ENCODE measurements at places on chromosomes 6 and 20. TPM values are rescaled to one million over a fixed set of nuclear protein-coding genes. Genes with fewer than 3 reads are reported as not detected.

ALDH8A1 gene
- total RNA-seq, result not detected

DNA sequence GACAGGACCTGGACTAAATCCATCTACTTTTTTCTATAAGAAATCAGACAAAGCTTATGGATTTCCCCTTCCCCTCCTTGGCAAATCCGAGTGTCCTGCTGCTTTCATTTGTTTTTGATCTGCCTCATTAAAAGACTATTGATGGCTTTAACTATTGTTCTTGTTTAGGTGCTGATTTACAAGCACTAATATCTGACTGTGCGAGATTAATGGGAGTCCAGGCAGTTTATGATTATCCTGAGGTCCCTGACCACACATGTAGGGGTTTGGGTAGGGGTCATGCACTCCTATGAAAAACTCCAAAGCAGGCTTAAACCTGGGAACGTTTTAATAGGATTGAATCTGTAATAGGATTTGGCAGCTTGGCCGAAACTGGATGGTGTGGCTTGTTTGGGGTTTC is 317.5 kb upstream of the POU3F2 start:
- no peak overlapping the region for H3K27ac ChIP-seq

DNA sequence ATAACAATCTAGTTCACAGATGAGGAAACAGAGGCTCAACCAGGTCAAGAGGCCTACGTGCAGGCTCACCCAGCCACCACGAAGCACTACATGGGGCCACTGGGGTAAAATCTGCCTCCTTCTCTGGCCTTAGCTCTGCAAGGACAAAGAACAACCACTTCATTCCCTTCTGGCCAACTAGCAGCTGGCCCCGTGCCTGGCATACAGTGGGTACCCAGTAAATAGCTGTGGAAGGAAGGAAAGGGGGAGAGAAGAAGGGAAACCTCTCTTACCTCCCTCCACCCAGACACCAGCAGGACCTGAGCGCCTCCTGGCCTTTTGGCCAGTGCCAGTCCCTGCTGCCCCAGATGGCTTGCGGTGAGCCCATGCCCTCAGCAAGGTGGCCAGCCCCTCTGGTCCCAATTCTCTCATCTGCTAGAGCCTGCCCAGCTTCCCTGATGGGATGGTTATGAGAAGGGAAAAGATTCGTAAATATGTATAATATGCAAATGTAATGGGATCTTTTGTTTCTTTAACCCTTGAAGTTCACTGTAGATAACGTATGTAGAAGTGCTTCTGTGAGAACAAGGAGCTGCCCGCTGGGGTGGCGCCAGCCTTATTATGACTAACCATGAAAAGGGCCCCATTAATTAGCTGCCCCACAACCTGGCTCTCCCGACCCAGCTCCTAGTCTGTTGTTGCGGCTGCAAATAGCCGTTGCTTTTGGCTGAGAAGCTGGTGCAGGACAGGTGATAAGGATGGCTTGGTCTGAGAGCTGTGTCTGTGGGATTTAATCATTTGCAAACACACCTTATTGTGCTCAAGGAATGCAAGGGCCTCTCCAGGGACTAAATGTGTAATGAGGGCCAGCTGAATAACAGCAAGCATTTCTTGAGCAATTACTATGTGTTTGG is 62.0 kb downstream of the DLGAP4 start:
- H3K36me3 ChIP-seq, result no peaks in the 10 kb centered on the region
- H3K4me3 ChIP-seq, result no peak overlapping the region
- DNase-seq, result no peak
- no peak overlapping the region for H3K27ac ChIP-seq
- no peaks in the 10 kb centered on the region for H3K4me1 ChIP-seq

GRCh38 chr6:70133246-70133645 is 169.6 kb downstream of the COL9A1 start:
- H3K27me3 ChIP-seq, result no peaks in the 10 kb centered on the region
- H3K4me3 ChIP-seq, result no peak overlapping the region
- H3K27ac ChIP-seq, result no peak overlapping the region
- DNase-seq, result no peak
- H3K36me3 ChIP-seq, result no peaks in the 10 kb centered on the region

- no peak overlapping the region for H3K4me3 ChIP-seq
- peaks cover 7% of the 10 kb centered on the region for H3K27me3 ChIP-seq
- no peaks in the 10 kb centered on the region for H3K36me3 ChIP-seq
These were observed 96.9 kb downstream of the SCML4 start for GRCh38 chr6:107727096-107727757.

Data from SJSA1 (cell line).